Breast epithelium (tissue), 4 donors: ENCODE measurements at places on chromosomes 12 and 14. TPM values are rescaled to one million over a fixed set of nuclear protein-coding genes. Genes with fewer than 3 reads are reported as not detected.
A peak's percentile ranks its signal among the peaks of the same experiment; 100 is the strongest.

Gene TAS2R46
- 3.2 TPM for total RNA-seq

Gene GYS2
- total RNA-seq, result 0.15 TPM

DNA sequence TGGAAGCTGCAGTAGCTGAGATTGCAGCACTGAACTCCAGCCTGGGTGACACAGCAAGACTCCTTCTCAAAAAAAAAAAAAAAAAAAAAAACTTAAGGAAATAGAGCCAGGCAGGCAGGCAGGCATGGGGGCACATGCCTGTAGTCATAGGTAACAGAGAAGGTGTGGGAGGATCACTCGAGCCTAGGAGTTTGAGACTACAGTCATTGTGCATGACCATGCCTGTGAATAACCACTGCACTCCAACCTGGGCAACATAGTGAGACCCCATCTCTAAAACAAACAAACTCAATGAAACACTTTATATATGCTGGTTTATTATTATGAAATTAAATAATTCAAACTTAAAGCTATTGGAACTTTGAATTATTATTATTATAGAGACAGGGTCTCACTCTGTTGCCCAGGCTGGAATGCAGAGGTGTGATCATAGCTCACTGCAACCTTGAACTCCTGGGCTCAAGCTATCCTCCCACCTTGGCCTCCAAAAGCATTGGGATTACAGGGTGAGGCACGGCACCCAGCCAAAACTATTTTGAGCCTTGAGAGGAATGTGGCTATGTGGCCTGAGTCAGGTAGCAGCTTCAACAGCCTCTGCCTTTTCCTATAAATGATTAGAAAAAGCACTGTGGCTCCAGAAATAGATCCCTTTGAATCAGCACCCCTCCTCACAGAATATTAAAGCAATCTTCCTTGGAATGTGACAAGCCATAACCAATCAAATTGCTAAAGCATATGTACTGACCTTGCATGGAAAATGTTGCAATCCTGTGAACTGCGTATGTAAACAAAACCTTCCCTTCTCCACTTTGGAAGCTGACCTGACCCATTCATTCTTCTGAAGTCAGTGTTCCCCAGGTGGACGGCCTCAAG, 34.7 kb upstream of the YY1 start:
- DNase-seq, result no peak
- no peaks in the 10 kb centered on the region for H3K27me3 ChIP-seq
- H3K36me3 ChIP-seq, result no peaks in the 10 kb centered on the region
- no peak overlapping the region for H3K4me3 ChIP-seq

- DNase-seq, result no peak
- H3K36me3 ChIP-seq, result no peaks in the 10 kb centered on the region
- no peak overlapping the region for H3K4me3 ChIP-seq
- no peaks in the 10 kb centered on the region for H3K4me1 ChIP-seq
- H3K27ac ChIP-seq, result no peak overlapping the region
Observed at GRCh38 chr14:102893452-102893851, 29.0 kb upstream of the AMN start.

DNA sequence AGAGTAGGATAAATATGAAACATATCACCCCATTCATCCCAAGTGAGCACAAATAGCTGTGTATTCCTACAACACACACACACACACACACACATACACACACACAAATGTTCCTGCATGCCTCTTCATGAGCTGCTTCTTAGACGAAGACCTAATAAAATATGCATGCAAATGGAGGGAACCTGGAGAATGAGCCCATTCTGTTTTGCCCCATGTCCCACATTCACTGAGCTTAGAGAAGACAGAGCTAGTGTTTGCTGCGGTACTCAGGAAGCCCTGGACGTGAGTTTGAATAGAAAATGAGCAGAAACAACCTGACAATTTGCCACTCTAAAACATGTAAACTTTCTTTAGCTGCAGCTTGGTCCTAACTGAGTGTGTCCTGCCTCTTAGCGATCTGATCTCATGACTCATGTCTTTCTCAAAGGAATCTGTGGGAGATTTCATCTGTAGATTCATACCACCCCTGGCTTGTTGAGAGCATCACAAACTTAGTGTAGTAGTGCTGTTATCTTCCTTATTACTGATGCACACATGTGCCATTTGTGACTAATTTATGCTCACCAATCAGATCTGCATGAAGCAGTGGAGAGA, 86.8 kb downstream of the ITPR2 start:
- DNase-seq, result no peak
- no peaks in the 10 kb centered on the region for H3K36me3 ChIP-seq
- H3K27ac ChIP-seq, result no peak overlapping the region
- H3K27me3 ChIP-seq, result no peaks in the 10 kb centered on the region

- no peak overlapping the region for H3K27ac ChIP-seq
- no peaks in the 10 kb centered on the region for H3K36me3 ChIP-seq
- H3K4me1 ChIP-seq, result no peaks in the 10 kb centered on the region
- H3K4me3 ChIP-seq, result no peak overlapping the region
Observed at GRCh38 chr14:42869681-42870080, 1263.0 kb downstream of the LRFN5 start.

GRCh38 chr14:47365233-47365632, 310.2 kb downstream of the MDGA2 start:
- H3K4me1 ChIP-seq, result no peaks in the 10 kb centered on the region
- H3K36me3 ChIP-seq, result no peaks in the 10 kb centered on the region
- no peak for DNase-seq
- H3K27me3 ChIP-seq, result no peaks in the 10 kb centered on the region
- no peak overlapping the region for H3K4me3 ChIP-seq
- no peak overlapping the region for H3K27ac ChIP-seq

DNA sequence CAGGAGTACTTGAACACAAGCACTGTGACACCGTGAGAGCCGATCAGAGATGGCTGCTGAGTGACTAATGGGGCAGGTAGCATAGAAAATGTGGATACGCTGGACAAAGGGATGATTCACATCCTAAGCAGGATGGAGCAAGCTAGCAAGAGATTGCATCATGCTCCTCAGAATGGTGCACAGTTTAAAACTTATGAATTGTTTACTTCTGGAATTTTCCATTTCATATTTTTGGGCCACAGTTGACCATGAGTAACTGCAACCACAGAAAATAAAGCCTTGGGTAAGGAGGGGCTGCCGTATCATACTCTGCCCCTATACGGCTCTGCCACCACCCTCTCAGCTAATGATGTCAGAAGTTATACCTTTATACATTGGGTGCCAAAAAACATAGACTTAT, 23.3 kb upstream of the MARK3 start:
- no peak overlapping the region for H3K27ac ChIP-seq
- no peaks in the 10 kb centered on the region for H3K36me3 ChIP-seq
- no peak overlapping the region for H3K4me3 ChIP-seq
- DNase-seq, result no peak
- H3K4me1 ChIP-seq, result no peaks in the 10 kb centered on the region
- no peaks in the 10 kb centered on the region for H3K27me3 ChIP-seq

GRCh38 chr12:101909646-101910045, 32.3 kb downstream of the DRAM1 start:
- DNase-seq, result no peak
- no peaks in the 10 kb centered on the region for H3K4me1 ChIP-seq
- no peaks in the 10 kb centered on the region for H3K36me3 ChIP-seq
- no peaks in the 10 kb centered on the region for H3K27me3 ChIP-seq
- H3K4me3 ChIP-seq, result peak overlapping the region; percentile 12

GRCh38 chr14:85247071-85247470, 282.9 kb upstream of the FLRT2 start:
- no peaks in the 10 kb centered on the region for H3K27me3 ChIP-seq
- H3K36me3 ChIP-seq, result no peaks in the 10 kb centered on the region
- H3K4me3 ChIP-seq, result no peak overlapping the region
- DNase-seq, result no peak
- no peaks in the 10 kb centered on the region for H3K4me1 ChIP-seq

- no peaks in the 10 kb centered on the region for H3K4me1 ChIP-seq
- H3K27me3 ChIP-seq, result no peaks in the 10 kb centered on the region
- no peaks in the 10 kb centered on the region for H3K36me3 ChIP-seq
- H3K4me3 ChIP-seq, result peak overlapping the region; percentile 64
Observed at GRCh38 chr12:132954471-132955048, 1.5 kb downstream of the ZNF605 start.

GRCh38 chr12:78118036-78118435, 287.3 kb downstream of the NAV3 start:
- DNase-seq, result no peak
- H3K27me3 ChIP-seq, result no peaks in the 10 kb centered on the region
- no peaks in the 10 kb centered on the region for H3K36me3 ChIP-seq
- no peak overlapping the region for H3K27ac ChIP-seq

DNA sequence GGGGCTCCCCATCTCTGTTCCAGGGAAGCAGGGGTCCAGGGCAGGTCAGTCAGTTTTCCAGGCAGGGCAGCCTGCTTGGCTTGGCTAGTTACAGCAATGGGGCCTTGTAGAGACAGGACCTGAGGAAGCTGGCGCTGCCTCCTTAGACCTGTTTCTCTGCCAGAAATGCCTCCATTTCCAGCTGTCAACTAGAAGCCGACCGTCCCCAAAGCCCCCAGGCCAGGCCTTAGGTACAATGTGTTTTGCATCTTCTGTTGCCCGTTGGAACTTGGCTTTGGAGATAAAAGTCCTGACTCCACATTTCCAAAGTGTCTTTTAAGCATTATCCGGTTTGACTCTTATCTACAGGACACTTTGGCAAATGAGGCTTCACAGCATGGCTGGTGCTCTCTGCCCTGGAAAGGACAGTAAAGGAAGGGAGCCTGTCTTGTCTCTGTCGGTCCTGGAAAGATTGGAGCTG, 42.6 kb downstream of the KRT80 start:
- H3K27me3 ChIP-seq, result no peaks in the 10 kb centered on the region
- peak; percentile 60 for DNase-seq
- no peak overlapping the region for H3K4me3 ChIP-seq
- H3K27ac ChIP-seq, result peak overlapping the region; percentile 100
- H3K4me1 ChIP-seq, result peaks cover 63% of the 10 kb centered on the region
- no peaks in the 10 kb centered on the region for H3K36me3 ChIP-seq

DNA sequence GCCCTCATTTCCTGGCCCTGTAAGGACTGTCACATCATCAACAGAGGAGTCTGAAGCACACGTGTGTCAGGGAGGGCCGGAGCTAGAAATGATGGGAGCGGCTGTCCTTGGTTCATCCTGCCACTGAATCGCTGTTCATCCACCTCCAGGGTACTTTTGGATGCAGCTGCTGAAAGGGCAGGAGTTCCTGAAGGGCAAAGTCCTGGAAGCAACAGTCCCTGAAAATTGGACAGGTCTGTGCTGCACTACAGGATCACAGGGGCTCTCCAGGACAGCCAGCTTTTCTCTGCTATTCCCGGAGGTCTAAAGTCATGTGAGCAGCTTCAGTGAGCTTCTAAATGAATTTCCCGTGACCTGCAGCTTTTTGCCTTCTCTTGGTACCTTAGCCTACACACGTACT, 17.7 kb downstream of the POU6F1 start:
- H3K4me3 ChIP-seq, result no peak overlapping the region
- no peaks in the 10 kb centered on the region for H3K4me1 ChIP-seq
- H3K36me3 ChIP-seq, result peaks cover 7% of the 10 kb centered on the region
- DNase-seq, result no peak
- H3K27me3 ChIP-seq, result no peaks in the 10 kb centered on the region
